ENCODE measurements at places on chromosomes 1 and 21.

- DNase-seq, result no peak
These were observed 615.5 kb upstream of the ADAMTS5 start for GRCh38 chr21:27582246-27582947.

- DNase-seq, result no peak
These were observed 8.1 kb upstream of the TACSTD2 start for GRCh38 chr1:58585166-58585565.

DNA sequence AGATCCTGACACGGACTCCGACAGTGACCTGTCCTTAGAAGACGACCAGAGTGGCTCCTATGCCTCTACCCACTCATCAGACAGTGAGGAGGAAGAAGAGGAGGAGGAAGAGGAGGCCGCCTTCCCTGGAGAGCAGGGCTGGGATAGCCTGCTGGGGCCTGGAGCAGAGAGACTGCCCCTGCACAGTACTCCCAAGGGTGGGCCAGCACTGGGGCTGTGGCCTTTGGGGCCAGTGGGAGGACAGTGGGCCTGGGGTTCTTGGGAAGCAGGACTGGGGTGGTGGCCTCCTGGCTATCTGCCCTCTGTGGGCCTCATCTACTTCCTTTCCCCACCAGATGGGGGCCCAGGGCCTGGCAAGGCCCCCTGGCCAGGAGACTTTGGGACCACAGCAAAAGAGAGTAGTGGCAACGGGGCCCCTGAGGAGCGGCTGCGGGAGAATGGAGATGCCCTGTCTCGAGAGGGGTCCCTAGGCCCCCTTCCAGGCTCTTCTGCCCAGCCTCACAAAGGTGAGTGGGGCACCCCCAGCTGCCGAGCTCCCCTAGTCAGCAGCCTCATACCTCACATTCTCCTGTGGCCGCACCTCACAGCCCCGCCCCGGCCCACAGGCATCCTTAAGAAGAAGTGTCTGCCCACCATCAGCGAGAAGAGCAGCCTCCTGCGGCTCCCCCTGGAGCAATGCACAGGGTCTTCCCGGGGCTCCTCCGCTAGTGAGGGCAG, 10.0 kb downstream of the PSRC1 start:
- DNase-seq, result no peak

- no peak for DNase-seq
These were observed 2.1 kb downstream of the SIPA1L2 start for GRCh38 chr1:232627645-232628334.

GRCh38 chr1:91623020-91623419, 122.4 kb downstream of the CDC7 start:
- DNase-seq, result no peak

- no peak for DNase-seq
These were observed 15.1 kb downstream of the INAVA start for GRCh38 chr1:200909757-200910239.

DNA sequence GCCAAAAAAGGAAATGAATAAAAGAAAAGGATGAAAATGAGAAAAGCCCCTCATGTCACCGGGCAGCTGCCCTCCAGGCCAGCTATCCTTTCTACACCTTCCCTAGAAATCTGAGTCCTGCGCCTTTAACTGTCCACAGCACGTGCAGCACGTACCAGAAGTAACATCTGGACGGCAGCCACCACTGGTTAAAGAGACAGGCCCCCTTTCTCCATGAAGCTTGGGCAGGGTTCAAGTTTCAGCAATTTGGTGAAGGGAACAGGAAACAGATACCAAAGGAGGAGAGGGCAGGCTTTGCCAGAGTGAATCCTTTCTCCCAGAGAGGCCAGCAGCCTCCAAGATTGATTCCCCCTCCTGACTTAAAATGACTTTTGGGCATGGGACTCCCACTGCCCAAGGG, 3.6 kb upstream of the KIAA2013 start:
- no peak for DNase-seq

GRCh38 chr1:111880881-111881837, 108.3 kb downstream of the KCND3 start:
- no peak for DNase-seq

GRCh38 chr1:206739411-206740076, 31.0 kb upstream of the IL19 start:
- DNase-seq, result no peak

GRCh38 chr1:13732971-13733667, 33.1 kb downstream of the PRDM2 start:
- no peak for DNase-seq

GRCh38 chr1:10781137-10781536, 15.3 kb downstream of the CASZ1 start:
- no peak for DNase-seq

DNA sequence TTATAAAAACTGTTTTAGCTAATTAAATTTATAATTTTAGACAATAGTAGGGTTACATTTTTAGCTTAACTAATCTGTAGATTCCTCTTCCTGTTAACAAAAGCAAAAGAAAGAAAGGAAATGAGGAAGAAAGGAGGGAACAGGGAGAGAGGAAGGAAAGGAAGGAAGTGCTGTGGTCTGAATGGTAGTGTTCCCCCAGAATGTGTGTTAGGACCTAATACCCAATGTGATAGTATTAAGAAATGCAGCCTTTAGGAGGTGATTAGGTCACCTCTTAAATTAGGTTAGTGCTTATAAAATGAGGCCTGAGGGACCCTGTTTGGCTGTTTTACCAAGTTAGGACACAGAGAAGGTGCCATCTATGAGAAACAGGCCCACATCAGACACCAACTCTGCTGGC, 136.9 kb upstream of the SAMSN1 start:
- DNase-seq, result no peak

DNA sequence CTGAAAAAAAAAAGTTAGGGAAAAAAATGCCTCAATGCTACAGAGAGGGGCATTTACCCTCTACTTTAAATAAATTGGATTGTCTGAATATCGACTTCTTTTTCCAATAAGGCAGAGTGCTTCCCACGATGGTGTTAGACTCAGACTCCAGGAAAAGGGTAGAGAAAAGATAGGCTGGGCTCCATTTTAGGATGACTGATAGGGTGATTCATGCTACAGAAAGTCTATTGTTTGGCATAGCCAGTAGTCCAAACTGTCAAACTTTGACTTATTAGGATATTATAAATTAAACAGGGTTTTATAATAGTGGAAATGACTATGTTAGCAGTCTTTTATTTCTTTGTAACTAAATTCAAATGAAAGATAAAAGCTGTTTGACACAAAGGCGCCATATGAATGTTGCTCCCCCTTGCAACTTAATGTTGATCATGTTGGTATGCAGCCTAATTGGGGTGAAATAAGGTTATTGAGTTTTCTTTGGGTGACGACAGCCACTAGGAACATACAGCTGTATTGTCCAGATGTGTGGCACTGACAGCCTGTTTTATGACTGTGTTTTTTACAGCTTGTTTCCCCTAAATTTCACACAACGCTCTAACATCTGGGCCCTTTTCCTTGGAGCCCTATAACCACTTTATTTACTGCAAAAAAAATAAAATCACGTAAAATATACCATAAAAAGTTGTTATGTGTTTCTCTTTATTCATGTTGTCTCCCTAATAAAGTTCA, 69.3 kb downstream of the SPAG17 start:
- DNase-seq, result no peak

DNA sequence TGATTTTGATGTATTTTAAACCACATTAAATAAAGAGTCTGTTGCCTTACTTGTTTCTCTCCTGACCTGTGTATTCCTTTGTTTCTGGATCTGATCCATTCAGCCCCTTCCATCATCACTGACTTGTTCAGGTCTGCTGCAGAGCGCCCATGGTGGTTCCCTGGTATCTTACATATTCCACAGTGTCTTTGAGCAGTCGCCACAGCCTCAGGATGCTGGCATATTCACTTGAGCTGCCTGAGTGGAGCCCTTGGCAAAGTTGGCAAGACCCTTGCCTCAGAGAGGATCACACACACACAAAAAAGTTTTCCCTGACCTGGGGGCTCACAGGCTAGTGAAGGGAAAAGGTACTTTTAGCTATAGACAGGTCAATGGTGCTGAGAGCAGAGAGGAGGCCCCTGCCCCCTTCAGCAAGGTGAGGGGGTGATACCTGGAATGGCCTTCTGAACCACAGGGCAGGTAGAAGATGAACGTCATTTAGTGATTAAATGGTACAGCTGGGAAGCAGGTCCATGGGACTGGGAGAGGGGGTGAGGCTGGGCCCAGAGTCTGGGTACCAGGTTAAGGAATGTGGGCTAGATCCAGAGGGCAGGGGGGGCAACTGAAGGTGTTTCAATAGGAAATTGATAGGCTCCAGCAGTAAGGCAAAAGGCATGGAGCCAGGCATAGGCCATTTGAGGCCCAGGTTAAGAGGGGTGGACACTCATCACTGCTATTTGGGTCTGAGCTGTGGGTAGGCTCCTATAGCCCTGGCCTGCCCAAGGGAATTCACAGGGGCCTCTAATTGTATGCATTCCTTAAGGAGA, 2.0 kb upstream of the CCDC28B start:
- no peak for DNase-seq

DNA sequence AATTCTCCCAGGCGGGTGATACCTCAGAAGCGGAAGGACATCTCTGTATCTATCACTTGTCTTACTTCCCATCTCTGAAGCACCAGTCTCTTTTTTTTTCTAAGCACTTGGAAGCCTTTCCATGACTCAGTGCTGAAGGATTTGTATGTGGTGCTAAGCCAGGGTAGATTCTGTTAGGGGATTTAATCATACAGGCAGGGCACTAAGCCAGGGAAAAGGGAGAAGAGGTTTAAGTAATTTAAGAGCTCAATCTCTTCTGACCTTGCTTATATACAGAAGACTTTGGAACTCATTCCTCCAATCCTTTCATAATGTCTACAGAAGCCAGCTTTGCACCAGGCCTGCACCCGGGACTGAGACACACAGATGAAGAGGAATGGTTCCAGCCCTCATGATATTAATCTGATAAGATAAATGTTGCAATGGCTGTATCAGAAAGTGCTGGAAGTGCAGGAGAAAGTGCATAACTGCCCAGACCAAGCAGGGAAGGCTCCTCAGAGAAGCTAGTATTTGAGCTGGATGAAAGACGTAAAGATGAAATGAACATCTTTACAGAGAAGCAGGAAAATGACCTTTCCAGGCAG, 11.0 kb downstream of the FAM163A start:
- no peak for DNase-seq

- no peak for DNase-seq
These were observed 15.1 kb upstream of the PADI3 start for GRCh38 chr1:17233675-17234320.

DNA sequence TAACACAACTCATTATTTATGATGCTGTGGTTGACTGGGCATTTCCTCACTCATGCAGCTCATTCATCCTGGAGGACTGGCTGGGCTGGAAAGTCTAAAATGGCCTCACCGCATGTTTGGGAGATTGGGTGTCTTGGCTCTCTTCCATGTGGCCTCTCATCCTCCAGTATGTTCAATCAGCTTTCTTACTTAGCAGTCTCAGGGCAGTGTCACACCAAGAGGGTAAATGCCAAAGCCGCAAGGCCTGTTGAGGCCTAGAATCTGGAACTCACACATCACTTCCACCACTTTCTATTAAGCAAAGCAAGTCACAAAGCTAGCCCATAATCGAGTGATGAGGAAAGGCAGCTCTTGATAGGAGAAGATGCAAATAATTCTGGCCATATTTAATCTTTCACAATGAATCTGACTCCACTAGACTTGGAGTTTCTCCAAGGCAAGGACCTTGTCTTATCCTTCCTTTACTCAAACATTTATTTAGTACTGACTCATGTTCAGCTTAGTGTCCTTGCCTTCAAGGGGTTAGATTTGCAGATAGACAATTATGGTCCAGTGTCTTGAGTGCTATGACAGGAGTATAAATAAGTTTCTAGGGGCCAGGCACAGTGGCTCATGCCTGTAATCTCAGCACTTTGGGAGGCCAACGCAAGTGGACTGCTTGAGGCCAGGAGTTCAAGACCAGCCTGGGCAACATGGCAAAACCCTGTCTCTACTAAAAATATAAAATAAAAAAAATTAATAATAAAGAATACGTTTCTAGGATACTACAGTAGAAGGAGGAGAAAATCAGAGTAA, 45.1 kb downstream of the TMEM53 start:
- DNase-seq, result no peak

DNA sequence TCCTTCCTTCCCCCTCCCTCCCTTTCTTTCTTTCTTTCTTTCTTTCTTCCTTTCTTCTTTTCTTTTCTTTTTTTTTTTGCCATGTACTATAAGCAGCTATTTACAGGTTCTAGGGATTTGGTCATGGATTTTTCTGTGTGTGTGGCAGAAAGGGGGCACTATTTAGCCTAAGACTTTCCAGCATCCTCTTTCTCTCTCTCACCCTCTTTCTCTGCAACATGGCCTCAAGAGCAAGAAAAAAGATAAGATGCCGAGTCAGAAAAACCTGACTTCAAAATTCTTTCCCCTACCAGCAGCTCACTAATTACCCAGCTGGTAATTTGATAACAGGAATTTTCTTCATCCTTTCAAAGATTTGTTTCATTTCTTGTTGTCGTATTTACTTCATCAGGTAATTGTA, 458.3 kb upstream of the ADAMTS5 start:
- DNase-seq, result no peak

- DNase-seq, result peak; percentile 92
These were observed at the start of gene SH2D2A for GRCh38 chr1:156816561-156817328. Gene SH2D2A (minus strand): TSS chr1:156816848. CDS start chr1:156816708, 140 bp downstream.

DNA sequence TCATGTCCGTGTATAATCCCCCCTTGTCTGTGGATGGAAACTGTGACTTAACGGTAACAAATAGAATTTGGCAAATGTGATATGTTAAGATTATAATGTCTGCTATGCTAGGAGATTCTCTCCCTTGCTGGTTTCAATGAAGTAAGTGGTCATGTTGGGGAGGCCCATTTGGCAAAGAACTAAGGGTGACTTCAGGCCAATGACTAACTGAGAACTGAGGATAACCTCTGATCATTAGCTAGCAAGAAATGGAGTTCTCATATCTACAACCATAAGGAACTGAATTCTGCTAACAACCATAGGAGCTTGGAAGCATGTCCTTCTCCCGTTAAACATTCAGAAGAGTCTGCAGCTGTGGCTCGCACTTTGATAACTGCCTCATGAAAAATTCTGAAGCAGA, 2.3 kb downstream of the IFI44L start:
- no peak for DNase-seq

GRCh38 chr21:41428311-41428710, 2.3 kb downstream of the MX1 start:
- no peak for DNase-seq

- no peak for DNase-seq
These were observed 6.0 kb upstream of the AGO1 start for GRCh38 chr1:35876988-35877387.

DNA sequence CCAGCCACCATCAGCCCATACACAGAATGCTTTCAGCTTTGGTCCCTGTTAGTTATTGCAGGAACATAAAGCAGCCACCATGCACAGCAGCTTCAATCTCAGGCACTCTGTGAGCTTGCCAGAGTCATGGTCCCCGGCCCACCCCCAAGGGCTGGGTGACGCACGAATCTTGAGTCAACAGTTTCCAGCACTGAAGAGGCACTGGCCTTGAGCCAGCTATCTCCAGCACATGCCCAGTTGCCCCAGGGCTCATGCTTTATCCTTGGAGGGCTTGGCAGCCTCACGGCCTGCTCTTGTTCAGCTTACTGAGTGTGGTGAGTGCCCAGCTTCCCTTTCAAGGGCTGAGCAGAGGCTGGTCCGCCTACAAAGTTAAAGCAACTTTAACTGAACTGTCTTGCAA, 200.7 kb upstream of the RAB4A start:
- no peak for DNase-seq

Measured in stimulated activated CD8-positive, alpha-beta memory T cell treated with anti-CD3 and anti-CD28 coated beads, Interleukin-12 subunit alpha, Interleukin-12 subunit beta, amount 100 ng/mL, for 4 hours (primary cell).